Suppressor macrophage (primary cell): ENCODE measurements at places on chromosomes 11 and 22.

- peak; percentile 82 for DNase-seq
Observed at GRCh38 chr11:45233121-45233803, 52.9 kb downstream of the SYT13 start.

DNA sequence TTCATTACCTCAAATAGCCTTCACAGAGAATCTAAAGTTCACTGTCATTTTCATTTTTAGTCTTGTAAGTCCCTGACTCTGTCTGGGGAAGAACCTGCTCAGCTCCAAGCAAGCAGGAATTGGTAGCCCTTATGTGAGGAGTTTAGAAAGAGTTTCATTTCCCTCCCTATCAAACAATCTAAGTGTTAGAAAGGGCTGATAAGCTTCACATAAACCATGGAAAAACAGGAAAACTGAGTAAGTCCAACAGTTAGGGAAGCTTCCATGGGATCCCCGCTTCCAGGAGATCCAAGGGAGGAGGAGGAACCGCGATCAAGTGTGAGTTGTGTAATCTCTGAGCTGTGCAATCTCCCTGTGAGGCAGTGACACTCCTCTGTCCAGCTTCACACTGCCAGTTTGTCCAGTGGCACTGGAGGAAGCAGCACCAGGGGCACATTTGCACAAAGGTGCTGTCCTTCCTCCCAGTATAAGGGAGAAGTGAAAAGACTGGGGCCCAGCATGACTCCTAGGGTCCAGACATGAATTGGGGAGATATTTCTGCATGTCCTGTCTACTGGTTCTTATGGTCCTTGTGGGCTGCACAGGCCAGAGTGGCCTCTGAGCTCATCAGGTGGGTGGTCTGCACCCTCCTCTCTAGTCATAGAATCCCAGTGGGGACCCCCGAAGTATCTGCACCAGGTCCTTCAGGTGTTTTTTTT, 4.3 kb downstream of the PRAME start:
- DNase-seq: peak; percentile 24

- DNase-seq: no peak
Observed at GRCh38 chr11:61489833-61490721, 18.5 kb upstream of the LRRC10B start.

GRCh38 chr11:2428322-2428795, 16.0 kb downstream of the TRPM5 start:
- DNase-seq: peak; percentile 80

GRCh38 chr11:102783016-102783415, 2.6 kb upstream of the MMP10 start:
- no peak for DNase-seq

- no peak for DNase-seq
Observed at GRCh38 chr11:64119700-64120099, 46.2 kb downstream of the MACROD1 start.

DNA sequence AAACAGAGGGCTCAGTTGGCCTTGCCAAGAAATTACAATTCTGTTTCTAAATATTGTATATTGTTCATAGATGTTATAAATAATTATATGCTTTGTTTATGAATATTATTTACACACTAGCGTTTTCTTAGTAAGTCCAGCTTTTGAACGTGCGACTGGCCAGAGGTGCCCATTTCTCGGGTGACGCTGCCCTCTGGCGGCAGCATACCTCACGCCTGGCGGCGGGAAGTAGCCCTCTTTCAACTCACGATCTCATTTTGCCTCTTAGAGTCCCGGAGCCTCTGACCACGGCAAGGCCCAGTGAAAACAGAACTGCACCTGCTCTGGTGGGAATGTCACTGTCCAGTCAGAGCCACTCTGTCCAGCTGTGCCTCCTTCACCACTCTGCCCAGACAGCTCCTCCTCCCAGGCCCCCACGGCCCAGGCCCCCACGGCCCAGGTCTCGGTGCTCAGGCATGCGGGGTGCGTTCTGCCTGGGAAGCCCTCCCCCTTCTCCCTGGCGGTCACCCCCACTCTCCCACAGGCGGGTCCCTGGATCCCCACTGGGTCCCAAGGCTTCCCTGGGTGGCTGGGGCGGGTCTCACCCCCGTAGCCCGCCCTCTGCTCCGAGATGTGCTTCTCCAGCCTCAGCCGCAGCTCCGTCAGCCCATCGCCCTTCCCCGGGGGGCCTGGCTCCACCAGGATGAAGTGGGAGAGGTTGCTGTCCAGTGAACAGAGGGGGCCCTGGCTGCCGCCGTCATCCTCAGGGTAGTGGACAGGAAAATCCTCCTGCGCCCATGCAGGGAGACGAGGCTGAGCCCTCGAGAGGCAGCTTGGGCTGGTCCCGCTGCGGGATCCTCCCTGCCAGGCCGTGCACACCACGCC, 19.3 kb downstream of the TSSC4 start:
- DNase-seq: peak; percentile 92

GRCh38 chr11:123545726-123546270, 108.6 kb downstream of the SCN3B start:
- no peak for DNase-seq

DNA sequence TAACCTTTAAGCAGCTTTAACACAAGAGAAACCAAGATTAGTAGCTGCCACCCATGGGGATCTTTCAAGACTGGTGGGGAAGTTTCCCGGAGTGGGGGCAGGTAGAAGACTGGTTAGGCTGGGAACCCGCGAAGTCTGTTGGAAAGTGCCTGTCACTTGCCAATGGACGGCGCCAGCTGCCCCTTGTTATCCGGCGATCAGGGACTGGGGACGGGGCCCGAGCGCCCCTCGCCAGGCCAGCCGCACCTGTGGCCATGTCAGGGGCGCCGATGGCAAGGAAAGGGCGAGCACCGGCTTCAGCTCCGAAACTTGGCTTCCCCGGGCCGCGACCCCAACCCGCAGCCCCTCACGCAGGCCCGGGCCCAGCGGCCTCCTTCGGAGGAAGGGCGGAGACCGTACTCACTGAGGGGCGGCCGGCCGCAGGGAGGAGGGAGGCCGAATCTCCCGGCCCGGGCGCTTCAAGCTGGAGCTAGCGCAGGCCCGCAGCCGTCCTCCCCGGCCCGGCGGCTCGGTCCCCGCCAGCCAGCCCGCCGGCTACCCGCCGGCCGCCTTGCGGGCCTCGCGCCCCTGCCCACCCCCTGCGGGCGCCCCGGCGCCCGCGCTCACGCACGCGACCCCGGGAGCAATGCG, 539 bp downstream of the EIF4ENIF1 start:
- peak; percentile 49 for DNase-seq

GRCh38 chr11:47257517-47258316, at the start of gene NR1H3:
Gene NR1H3 (plus strand): TSS chr11:47257996. CDS start chr11:47259217, 1,221 bp downstream.
- DNase-seq: peak; percentile 94

- no peak for DNase-seq
Observed at GRCh38 chr11:26333906-26334305, 2.0 kb downstream of the ANO3 start.

DNA sequence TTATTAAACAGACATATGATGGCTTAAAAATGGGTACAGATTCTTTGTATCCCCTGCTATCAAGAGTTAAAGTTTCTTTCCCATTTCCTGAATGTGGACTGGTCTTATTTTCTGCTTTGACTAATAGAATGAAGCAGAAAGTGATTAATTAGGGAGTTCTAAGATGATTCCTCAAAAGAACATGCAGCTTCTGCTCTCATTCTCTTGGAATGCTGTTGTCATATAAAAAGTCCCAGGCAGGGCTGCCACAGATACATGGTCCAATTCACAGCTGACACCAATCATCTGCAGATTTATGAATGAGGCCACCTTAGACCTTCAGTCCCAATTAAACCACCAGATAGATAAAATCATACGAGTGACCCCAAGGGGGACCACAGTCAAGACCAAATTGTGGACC, 844.5 kb upstream of the RAG2 start:
- DNase-seq: no peak

- no peak for DNase-seq
Observed at GRCh38 chr11:82722231-82722630, 11.4 kb downstream of the FAM181B start.

GRCh38 chr22:26907366-26907765, 250.0 kb downstream of the MIAT start:
- no peak for DNase-seq

DNA sequence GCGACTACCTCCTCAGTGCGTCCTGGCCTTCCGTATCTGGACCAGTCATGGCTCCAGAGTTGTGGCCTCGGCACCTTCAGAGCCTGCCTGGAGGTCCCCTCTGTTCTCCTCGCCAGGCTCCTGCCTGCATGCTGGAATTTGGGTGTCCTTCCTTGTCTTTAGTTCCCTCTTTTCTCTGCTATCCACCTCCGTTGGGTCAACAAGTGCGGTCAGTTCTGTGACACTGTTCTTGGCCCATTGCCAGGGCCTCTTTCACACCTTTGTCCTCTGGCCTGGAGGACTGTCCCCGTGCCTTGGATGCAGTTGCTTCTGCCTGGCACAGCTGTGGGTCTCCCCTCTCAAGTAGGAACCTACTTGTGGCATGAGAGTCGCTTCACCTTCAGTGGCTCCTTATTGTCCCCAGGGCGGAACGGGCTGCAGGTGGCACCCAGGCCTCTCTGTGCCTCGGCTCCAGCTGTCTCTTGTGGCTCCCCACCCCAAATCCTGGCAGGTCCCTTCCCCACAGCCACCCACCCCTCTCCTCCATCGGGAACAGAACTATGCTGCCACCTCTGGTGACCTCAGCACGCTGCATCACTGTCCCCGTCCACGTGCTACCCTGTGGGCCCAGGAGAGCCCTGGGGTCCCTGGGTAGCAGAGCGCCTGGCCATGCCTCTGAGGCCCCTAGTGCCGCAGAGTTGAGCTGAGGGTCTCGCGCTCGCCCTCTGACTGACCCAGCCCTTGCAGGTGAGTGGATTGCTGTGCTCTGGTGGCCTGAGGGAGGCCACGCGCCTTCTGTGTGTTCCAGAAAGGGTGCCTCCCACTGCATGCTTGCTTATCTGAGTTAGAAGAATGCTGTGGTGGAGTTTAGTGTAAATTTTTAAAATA, 4.7 kb downstream of the DGCR8 start:
- DNase-seq: no peak

- DNase-seq: no peak
Observed at GRCh38 chr22:28116219-28116673, 197.2 kb upstream of the PITPNB start.

DNA sequence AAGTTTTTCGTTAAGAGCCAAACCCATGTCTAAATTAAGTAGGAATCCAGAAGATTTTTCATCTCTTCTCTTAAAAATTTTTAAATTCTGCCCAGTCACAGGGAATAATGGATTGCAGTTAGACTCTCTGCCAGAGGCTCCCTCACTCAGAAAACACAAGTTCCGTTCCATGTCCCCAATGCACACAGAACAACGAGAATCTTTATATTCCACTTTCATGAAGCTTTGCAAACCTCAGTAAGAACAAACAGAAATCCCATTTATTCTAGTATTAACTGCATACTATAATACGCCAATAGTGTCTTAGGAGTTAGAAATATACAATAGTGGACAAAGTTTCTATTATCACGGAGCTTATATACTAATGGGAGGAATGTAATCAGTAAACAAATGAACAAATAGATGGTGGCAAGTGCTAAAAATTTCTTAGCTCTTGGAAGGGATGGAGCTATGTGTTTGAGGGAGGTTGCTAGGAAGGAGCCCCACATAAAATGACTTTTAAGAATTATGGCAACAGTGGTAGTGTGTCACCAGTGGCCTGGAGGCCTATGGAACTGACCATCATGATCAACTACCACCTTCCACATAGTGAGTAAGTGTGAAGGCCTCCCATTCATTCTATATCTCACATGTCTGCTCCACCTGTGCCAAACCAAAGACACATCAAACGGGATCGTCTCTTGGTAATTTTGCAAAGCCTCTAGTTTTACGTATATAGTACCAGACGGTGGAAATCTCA, 24.9 kb downstream of the PICALM start:
- no peak for DNase-seq

GRCh38 chr22:43745411-43745770, 66.7 kb downstream of the EFCAB6 start:
- no peak for DNase-seq

GRCh38 chr11:48093795-48094642, 113.7 kb downstream of the PTPRJ start:
- DNase-seq: no peak

GRCh38 chr11:34805937-34806336, 110.2 kb downstream of the APIP start:
- DNase-seq: no peak

GRCh38 chr22:45546333-45547015, 43.8 kb downstream of the FBLN1 start:
- DNase-seq: no peak

DNA sequence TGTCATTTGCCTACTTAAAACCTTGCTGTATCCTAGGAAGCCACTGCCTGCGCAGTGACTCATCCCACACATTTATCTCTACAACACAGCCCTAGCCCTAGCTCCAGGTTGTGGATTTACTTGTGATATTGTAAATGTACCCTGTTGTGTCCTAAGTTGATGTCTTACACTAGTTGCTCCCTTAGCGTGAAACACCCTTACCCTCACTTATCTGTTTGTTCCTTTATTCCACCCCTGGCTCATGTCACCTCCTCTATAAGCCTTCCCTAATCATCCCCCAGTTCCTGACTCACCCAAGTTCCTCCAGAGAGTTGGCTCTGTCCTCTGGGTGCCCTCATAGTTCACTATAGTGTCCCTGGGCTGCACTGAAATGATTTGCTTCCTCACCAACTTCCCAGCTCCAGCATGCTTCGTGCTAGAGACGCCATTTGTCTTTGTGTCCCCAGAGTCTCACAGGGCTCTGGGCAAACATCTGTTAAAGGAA, 431.8 kb upstream of the FAT3 start:
- no peak for DNase-seq

DNA sequence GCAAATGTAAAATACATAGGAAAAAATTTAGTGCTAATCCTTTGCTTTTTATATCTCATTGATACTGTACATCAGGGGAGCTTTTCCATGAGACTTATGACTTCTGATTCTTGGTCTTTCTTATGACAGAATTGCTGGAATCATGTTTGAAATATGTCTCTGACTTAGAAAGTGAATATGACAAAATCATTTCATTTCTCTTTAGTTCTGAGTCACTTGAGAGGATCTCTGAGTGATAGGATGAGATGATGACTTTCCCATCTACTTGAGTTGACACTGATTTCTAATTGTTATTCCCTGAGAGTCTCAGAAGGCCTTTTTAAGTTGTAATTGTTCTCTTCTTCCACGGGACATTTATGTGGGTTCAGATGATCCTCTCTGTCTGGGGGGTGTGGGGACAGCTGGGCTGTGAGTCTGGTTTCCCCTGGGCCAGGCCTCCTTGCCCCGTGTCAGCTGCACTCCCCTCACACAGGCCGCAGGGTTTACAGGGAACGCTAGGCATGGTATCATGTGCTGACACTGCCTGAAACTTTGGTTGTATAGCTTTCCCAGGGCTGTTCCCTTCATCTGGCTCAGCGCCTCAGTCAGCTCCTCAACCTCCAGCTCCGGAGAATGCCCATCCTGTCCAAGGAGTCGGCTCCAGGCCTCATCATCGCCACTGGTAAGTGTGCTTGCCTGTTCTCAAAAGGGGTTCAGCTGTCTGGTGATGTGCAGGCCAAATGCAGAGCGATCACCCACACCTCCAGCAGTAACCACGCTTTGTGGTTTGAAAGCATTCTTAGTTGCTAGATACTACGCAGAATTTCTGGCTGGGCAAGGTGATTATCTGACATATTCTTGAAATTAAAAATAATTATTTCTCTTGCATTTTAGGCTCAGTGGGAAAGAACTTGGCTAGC, 69.5 kb upstream of the SORL1-AS1 start:
- DNase-seq: no peak
